H1 (cell line): ENCODE measurements at places on chromosomes 5 and 9.

DNA sequence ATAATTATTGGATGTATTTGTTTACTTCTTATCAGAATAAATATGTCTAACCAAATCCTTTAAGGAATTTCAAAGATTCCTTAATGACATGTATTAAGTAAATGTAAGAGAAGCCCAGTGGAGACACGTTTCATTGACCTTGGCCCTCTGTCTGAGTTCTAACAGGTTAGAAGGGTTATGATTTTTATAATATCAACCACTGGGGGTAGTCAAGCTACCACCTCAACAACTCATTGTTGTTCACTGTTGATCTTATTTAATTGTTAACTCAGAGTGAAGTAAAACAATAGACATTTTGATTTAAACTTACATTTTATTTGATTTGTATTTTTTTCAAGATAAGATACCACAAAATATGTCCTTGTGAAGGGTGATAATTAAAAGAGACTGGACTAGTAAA, 499.2 kb upstream of the COX7C start:
- DNase-seq = no peak

GRCh38 chr9:112881331-112881730, 9.3 kb downstream of the SLC46A2 start:
- no peak for DNase-seq

GRCh38 chr5:123046222-123046621, 9.7 kb upstream of the PPIC start:
- no peak for DNase-seq

GRCh38 chr9:113481176-113481787, 17.8 kb downstream of the RGS3 start:
- no peak for DNase-seq

- no peak for DNase-seq
Observed at GRCh38 chr9:4986296-4986695, 1.2 kb downstream of the JAK2 start.

DNA sequence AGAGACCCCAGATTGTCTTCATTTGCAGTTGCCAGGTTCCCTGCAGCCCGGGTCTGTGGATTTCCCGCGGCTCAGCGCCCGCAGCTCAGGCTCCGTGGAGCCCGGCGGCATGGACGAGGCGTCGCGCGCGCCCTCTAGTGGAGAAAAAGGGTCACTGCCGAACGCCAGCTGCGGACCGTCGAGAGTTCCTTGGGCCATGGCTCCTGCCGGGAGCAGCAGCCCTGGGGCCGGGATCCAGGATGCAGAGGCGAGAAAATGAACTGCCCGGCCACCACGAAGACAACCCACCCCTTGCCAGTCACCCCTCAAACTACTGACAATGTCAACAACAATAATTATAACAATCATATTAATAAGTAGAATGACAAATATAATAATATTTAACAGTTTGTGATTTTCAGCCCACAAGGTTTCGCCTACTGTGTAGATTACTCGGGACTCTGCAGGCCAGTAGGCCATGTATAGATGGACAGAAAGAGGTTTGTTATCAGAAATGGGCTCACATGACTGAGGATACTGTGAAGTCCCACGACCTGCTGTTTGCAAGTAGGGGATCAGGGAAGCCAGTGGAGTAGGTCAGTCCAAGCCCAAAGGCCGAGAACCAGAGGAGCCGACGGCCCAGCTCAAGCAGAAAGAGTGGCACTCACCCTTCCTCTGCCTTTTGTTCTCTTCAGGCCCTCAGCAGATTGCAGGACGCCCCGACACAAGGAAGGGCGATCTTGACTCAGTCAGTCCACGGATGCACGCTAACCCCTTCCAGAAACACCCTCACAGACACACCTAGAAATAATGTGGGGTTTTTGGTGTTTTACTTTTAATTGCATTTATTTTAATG, 43.1 kb downstream of the BOD1 start:
- peak; percentile 95 for DNase-seq

DNA sequence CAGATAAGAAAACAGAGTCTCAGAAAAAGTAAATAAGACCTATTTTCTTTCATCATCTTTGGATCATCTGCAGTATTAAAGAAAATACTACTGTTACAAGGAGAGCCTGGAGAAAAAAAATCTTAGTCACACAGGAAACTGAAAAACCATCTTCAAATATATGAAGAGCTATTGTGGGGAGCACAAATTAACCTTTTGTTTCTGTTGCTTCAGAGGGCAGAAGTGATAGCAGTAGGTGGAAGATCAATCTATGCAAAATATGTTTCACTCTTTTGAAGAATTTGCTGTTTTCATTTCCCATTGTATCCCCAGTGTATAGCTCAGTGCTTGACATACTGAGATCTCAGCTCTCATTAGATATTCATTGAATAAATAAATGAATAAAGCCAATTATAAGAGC, 13.1 kb upstream of the CEMIP2 start:
- DNase-seq = no peak

DNA sequence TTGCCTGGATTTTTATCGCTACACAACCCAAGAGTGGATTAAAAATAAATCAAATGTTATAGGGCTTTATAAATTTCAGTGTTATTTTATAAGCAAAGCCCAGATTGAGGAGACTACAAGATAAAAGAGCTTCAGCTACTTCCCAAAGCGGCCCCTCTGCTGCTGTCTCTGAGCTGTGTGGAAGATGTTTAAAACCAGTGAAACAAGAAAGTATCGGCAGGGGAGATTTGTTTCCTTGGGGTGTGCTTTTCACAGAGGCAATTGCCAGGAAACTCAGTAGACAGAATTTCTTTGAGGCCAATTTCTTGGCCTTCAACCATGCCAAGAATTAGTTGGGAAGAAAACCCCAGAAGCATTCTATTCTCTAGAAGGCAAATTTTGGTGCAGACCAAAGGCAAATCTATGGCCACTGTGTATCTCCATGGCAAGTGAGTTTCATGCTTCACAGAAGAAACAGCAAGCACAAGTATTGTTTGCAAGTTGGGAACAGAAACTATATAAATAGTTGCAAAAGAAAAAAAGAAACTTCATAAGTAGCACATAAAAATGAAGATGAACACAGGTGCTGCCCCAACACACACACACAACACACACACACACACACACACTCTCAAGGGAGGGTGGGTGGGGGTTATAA, 197.2 kb downstream of the PARP8 start:
- DNase-seq = no peak

- peak; percentile 39 for DNase-seq
Observed at GRCh38 chr5:132059043-132059695, 1.3 kb upstream of the IL3 start.

- DNase-seq = no peak
Observed at GRCh38 chr5:16922430-16922829, 13.7 kb downstream of the MYO10 start.

DNA sequence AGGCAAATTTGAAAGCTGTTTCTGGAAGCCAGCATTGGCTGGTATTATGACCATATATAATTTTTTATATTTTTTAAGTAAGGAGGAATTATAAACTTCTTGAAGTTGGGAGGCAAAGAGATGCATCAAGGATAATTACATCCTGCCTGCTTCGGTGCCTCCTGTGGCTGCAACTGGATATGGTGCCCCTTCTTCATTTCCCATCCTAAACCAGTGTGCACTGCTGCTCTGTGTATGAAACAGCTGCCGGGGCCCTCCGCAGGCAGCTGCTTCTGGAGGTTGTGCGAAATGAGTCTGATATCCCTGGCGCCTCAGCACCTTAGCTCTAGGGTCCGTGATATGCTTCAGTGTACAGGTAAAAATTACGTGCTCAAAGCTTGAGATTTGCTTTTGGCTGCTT, 304.2 kb downstream of the ENC1 start:
- no peak for DNase-seq

DNA sequence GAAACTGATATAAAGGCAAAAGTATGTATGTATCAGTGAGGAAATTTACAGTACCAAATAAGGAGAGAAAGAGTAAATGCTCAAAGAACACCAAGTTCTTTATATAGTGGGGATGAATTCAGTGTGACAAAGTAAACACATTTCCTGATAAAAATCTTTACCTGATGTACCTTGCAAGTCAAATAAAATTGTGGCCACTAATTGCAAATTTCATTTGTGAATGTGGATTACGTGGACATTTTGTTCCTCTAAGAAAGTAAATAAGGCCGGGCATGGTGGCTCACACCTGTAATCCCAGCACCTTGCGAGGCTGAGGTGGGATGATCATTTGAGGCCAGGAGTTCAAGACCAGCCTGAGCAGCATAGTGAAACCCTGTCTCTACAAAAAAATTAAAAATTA, 25.7 kb downstream of the CEP120 start:
- no peak for DNase-seq

DNA sequence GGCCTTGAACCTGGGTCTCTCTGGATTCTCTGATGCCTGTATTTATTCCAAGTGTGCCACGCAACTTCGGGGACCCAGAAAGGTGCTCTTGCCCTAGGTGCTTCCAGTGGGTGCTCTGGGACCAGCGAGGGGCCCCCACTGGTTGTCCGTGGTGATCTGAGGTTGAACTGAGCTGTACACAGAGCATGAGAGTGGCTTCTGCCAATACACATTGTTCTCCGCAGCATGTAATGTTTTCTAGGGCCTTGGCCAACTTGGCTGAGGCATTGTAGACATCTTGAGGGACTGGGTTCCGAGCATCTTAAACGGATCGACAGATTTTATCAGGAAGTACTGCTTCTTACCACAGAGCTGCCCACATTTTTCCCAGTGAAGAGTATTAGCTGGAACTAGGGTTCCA, 117.9 kb downstream of the MTX3 start:
- DNase-seq = no peak

DNA sequence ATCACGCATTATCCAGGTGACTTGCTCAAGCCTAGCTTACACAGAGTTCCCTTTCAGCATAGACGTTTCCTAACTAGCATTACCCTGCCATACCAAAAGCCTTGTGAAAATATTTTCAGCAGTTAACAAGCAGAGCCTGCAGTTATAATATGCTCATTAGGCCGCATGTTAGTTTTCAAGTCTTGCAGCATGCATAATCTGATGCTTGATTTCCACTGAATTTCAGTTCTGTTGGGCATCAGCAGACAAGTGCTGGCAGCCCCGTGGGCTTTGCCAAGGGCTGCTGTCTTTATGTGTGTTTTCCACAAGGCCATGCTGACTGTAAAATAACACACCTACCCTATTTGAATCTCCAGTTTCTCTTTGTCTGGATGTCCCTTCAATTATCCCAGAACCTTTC, 491.0 kb upstream of the WWC1 start:
- no peak for DNase-seq

DNA sequence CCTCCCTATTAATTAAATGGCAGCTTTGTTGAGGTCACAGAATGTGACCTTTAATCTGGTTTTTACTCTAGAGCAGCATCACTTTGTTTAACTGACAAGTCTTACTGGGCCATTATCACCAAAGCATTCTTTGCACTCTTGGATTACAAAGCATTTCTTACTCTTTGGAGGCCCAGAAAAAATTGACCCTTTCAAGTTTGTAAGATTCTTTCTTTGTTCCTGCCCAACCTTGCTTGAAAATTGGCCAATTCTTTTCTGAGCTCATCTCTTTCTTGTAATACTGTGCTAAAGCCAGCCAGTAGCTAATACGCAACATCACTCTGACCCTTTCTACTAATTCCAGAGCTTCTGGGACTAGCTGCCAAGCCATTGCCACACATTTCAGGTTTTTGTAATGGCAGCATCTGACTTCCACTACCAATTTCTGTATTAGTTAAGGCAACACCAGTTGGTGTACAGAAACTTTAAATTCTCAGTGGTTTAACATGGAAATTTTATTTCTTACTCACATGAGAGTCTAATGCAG, 131.6 kb downstream of the PRDM6 start:
- no peak for DNase-seq

DNA sequence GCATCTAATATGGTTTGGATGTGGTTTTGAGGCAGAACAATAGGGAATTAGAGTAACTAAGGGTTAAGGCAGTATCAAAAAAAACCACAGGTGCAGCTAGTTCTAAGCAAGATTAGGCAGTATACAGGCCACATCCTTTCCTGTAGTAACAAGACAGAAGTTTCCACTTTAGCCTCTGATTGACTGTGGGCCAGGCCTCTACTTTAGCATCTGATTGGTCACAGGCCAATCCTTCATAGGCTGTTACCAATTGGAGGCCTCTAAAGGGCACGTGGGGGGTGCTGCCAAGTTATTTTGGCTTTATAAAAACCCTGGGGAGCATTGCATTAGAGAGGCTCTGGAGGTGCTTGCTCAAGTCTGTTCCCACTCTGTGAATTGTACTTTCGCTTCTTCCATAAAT, 144.1 kb upstream of the ST8SIA4 start:
- DNase-seq = no peak

DNA sequence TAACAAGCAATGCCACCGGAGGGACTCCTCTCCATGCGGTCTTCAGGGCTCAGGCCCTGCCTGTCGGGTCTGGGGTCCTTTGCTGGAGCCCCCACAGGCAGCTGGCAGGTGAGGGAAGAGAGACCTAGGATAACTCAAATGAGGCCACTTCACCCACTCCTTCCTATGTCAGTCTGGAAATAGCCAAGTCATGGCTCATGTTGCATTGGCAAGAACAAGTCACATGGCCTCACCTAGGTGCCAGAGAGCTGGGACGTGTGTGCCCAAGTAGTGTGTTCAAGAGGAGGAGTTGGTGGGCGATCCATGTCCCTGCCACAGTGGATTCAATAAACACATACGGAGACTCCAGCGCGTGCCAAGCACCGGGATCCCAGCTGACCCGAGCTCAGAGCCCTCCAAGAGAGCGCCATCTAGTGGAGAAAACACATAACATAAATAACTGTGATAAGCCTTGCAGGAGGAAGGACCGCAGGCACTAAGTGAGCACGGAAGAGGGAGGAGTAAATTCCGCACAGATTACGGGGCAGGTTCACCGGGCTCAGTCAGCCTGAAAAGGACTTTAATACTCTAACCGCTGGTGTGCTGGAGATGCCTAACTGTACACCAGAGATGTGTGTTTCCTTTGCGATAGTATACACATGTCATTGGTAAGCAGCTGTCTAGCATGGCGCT, 580.8 kb downstream of the CCDC171 start:
- no peak for DNase-seq
